ENCODE measurements at places on chromosomes 3 and 15. TPM values are rescaled to one million over a fixed set of nuclear protein-coding genes. Genes with fewer than 3 reads are reported as not detected.

DNA sequence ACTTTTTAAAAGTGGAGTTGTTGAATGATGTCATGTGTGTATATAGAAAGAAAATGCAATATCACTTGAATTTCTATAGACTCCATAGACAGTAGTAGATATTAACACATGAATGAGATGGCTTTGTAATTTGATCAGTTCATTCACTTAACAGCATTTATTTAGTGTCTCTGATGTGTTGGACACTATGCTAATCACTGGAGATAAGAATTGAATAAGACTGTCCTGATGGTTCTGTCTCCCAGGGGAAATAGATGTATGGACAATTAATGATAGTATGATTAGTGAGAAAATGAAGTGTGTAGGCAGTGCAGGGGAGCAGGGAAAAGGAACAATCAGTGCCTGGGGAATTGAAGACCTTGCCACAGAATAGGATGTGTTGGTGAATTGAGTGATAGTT is 72.9 kb downstream of the RIOX2 start:
- no peak for DNase-seq

- no peak for DNase-seq
Measured at GRCh38 chr3:187322291-187322690, 30.8 kb upstream of the MASP1 start.

DNA sequence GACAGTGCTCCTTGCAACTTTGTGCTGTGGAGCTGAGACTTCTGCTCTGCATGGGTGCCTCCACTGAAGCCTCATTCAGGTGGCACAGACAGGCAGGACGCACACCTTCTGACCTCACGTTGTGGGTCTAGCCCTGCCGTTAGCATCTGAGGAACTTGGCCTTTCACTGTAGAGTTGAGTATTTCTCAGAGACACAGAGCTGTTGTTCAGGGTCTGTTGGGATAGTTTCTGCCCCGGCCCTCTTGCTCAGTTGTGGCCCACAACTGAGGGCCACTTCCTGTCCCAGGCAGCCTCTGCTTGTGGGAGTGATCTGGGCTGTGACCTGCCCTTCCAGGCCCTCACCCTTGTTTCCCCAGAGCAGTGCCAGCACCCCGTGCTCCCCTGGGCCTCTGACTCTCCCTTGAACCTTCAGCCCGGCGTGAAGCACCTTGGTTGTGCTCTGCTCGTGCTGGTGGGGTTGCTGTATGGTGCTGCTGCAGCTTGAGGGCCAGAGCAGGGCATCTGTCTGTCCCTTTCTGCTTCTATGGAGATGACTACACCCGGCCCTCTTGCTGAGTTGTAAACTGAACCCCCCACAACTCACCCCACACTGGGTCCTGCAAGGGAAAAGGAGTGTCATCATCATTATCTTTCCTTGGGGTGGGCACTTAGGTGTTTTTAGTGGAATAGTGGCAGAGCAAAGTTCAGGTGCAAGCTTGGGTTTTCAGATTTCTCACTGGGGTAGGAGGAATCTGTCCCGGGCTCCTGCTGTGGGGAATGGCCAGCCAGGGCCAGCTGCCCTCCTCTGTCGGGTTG is 11.7 kb downstream of the BAHD1 start:
- DNase-seq, result no peak

- DNase-seq, result no peak
Measured at GRCh38 chr3:119601154-119601553, 3.5 kb downstream of the PLA1A start.

GRCh38 chr3:76177610-76178009 is 392.3 kb upstream of the ZNF717 start:
- DNase-seq, result no peak

GRCh38 chr3:165783383-165783782 is 53.8 kb downstream of the BCHE start:
- no peak for DNase-seq

DNA sequence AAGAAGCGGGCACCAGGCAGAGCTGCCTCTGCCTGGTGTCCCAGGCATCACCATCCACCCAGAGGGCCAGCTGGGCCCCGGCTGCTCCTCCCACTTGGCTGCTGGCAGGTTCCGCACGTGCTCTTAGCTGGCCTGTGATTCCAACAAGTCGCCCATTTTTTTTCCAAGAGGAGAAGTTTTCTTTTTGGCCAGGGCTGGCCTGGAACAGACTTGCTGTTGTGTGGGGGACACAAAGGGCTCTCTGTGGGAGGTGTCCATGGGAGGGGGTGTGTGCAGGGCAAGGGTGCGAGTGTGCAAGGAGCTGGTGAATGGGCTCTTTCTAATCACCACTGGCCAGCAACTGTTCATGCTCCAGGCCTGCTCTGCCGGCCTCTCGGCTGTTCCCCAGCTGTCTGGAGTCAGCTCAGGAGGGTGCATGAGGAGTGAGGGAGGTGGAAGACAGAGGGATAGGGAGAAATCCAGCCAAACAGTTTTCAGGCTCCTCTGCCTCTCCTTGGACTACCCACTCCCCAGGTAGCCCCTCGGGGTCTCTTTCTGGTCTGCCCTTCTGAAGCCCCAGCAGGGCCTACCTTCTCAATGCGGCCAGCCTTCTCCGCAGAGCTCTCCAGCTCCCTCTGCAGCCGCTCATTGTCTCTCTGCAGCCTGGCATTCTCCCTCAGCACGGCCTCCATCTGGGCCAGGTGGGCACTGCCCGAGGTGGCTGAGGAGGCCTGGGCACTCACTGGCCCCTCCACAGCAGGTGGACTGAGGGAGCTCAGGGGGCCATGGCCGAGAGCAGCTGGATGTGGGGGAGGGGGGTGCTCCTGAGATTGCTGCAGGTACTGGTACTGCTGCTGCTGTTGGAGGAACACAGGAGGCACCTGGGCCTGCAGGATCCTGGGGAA is 7.1 kb downstream of the AMOTL2 start:
- no peak for DNase-seq

AMOTL2 gene
- 86.3 TPM for total RNA-seq

DPH3 gene
- total RNA-seq, result 12.6 TPM

TMEM40 gene
- not detected for total RNA-seq

ASB14 gene
- not detected for total RNA-seq
